ENCODE measurements at places on chromosomes 11 and 22. TPM values are rescaled to one million over a fixed set of nuclear protein-coding genes. Genes with fewer than 3 reads are reported as not detected.

Gene NCAM1
- total RNA-seq, result 332 TPM

Gene SPDYC
- not detected for total RNA-seq

Gene P2RY6
- total RNA-seq, result 2.2 TPM

Gene PRAME
- total RNA-seq, result not detected

Gene CAVIN3
- total RNA-seq, result 37.1 TPM

Gene PATZ1
- total RNA-seq, result 13.2 TPM

Gene EXPH5
- total RNA-seq, result 0.88 TPM

Gene CNIH2
- total RNA-seq, result not detected

Gene FDXACB1
- total RNA-seq, result 0.93 TPM

Gene COA4
- 53.1 TPM for total RNA-seq

Gene ANO1
- 7.7 TPM for total RNA-seq

Gene NTM
- 1.0 TPM for total RNA-seq

Measured in left ventricle myocardium inferior (tissue), 1 donor.